ENCODE measurements at places on chromosomes 5 and 9. TPM values are rescaled to one million over a fixed set of nuclear protein-coding genes. Genes with fewer than 3 reads are reported as not detected.

SPATA31A3 gene
- total RNA-seq, result not detected

EDIL3 gene
- total RNA-seq, result 0.15 TPM

GAS1 gene
- total RNA-seq, result 0.10 TPM

DAB2IP gene
- 11.5 TPM for total RNA-seq

BNIP1 gene
- 16.8 TPM for total RNA-seq

PAPPA gene
- total RNA-seq, result 34.1 TPM

DRD1 gene
- total RNA-seq, result 1.4 TPM

GSN gene
- 42.1 TPM for total RNA-seq

CCDC112 gene
- 6.2 TPM for total RNA-seq

ENTREP1 gene
- total RNA-seq, result 0.48 TPM

C5orf58 gene
- total RNA-seq, result not detected

FOXD4L5 gene
- total RNA-seq, result not detected

TENT4A gene
- 23.4 TPM for total RNA-seq

XRCC4 gene
- 15.4 TPM for total RNA-seq

ARL14EPL gene
- total RNA-seq, result 0.07 TPM

SLC46A2 gene
- total RNA-seq, result not detected

PKD2L2 gene
- 0.03 TPM for total RNA-seq

GPR151 gene
- not detected for total RNA-seq

HAPLN1 gene
- not detected for total RNA-seq

IL4 gene
- total RNA-seq, result not detected

SPATA31E1 gene
- total RNA-seq, result not detected

MEGF10 gene
- total RNA-seq, result not detected

SLC12A2 gene
- 11.3 TPM for total RNA-seq

PNPLA7 gene
- total RNA-seq, result 0.75 TPM

ATG10 gene
- total RNA-seq, result 8.1 TPM

Measured in A549 treated with CpdA at 1 μM for 4 hours (cell line).